ENCODE measurements at places on chromosomes 2 and 18.

GRCh38 chr2:39494784-39495251 is 57.7 kb upstream of the MAP4K3 start:
- peak; percentile 66 for DNase-seq

DNA sequence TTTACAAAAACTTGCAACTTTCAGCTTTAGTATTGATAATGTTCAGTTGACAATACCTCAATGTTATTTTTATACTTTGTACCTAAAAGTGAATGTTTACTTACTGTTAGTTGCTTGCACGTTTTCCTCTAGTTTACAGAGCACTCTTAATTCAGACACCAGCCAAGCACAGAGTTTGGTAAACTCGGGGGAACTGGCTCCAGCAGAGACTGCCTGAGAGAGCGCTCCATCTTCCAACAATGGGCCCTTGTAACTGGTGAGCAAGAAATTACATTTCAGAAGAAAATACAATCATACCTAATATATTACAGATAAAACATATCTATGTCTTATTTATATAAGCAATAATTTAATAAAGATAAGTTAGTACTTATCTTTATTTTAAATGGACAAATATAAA is 3.7 kb downstream of the FAM98A start:
- no peak for DNase-seq

- DNase-seq = no peak
Measured at GRCh38 chr18:45556222-45556621, 59.1 kb upstream of the SLC14A2 start.

DNA sequence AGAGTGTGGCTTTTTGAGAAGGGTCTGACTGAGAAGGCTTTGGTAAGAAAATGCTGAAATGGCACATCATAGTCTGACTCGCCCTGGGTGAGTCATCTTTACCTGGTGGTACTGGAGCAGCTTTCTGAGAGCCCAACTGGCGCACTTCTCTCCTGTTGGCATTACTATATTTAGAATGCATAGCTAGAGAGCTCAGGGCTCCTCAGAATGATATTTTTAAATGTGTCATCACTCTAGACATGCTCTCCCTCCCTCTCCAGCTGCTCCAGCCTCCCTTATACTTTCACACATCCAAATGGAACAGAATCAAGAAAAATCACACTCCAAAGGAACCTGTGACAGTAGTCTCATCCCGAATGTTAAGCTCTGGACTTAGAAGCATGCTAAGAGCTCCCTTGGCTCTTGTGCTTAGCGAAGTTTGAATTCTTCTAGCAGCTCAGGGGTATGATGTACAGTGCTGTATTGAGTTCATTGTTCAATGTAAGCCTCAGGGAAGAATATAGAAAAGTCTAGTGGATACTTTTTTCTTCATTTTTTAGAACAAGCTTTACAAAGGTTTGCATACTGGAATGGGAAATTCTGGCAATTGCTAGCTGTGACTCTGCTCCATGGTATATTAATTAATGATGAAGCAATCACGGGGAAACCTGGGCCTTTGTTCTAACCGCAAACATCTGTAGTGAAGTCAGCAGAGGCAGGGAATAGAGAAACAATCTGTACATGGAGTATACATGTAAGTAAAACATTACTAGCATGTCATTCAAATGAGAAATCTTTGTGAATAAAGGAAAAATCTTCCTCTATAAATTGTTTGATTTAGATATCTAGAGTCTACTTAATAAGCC is 751.2 kb upstream of the NRXN1 start:
- DNase-seq = no peak

DNA sequence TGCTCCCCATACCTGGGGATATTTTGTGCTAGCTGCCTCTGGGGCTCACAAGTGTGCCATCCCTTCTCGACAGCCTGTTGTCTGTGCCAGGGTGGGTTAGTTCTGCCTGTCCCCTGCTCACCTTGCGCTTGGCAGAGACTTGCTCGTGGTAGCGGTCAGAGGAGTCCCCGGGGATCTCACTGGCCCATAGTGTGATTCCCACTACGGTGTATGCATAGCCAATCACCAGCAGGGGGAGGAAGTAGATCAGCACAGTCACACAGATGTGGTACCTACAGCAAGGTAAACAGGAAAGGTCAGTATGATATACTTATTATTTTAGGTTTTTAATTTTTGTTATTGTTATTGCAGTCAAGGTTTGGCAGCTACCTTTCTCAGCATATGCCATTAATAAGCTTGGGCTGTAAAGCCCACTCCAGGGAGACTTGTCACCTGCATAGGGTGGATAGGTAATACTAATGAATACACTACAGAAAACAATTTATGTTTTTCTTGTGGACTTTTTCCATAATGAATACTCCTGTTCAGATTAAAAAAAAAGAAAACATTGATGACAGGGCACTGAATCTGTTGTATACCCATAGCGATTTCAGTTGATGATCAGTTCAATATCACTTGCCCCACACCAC is 95.2 kb downstream of the POLE4 start:
- DNase-seq = peak; percentile 47

DNA sequence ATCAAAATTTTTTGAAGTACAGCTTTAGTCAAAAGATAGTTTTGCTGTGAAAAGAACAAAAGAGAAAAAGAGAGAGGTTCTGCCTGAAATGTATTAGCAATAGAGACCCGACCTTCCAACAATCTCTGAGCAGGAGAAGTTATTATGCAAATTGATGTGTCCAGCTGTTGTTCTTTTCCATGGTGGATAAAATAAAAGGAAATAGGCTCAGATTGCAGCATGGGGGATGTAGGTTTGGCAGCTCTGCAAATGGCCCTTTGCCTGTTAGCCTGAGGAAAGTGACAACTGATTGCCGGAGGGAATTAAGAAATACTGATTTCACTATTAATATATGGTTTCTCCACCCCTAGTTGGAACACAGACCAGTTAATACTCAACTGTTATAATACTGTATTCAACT is 1283.2 kb upstream of the NXPH2 start:
- DNase-seq = no peak

DNA sequence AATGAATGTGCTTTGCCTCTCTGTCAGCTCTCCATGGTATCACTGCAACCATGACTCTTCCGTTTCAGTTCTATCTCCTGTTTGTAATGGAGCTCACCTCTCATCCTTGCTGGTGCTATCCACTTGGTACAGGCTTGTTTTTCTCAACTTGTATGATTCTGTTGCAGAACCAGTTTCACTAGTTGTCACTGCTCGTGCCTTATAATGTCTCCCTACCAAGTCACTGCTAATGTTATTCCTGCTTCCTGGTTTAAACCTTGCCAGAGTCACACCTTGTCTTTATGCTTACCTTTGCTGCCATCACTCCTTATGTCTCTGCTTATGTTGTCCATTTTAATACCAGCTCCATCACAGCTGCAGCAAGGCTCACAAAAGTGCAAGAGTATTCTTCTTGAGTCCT is 1191.0 kb upstream of the LRRTM1 start:
- DNase-seq = no peak

GRCh38 chr2:241003830-241004564 is 5.6 kb downstream of the SNED1 start:
- DNase-seq = no peak

DNA sequence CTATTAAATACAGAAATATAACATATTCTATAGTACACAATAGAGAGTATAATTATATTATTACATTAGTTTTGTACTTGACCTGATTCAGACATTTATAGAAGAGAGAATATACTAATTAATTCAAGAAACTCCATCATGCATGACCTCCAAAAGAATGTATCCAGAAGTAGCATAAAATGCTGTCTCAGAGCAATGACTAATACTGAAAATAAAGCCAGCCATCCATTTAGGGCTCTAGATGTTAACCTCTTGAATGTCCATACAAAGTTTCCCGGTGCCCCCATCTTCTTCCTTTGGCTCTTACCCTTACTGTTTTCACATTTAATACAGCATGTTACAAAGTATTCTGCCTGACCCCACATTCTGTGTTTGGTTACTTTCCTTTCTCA is 102.0 kb downstream of the ARHGAP15 start:
- DNase-seq = no peak

DNA sequence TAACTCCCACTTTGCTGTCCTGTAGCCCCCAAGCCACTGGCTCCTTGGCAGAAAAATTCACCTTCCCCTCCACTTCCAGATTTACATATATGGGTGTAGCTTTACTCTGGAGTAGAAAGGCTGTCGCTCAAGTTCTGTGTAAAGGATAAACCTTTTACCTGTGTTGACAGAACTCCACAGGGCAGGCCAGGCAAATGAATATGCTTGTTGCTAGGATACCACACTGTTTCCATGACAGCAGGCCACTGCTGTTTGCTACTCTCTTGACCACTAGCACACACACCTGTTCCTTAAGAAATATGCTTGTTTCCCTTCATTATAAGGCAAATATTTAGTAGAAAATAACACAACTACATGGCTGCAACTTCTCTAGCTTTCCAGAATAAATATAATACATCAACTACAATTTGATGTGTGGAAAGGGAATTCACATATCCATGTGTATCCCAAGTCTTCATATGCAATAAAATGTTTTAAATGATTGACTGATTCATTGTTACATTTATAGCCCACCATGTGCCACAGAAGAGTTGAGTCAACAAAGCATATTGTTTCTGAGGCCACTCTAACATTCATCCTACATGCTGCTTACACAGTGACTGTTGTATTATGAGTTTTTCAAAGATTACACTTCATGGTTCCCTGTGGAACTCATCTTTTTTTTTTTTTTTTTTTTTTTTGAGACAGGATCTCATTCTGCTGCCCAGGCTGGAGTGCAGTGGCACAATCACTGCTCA is 56.2 kb upstream of the ROCK1 start:
- DNase-seq = peak; percentile 36

GRCh38 chr2:207142461-207142860 is 23.3 kb downstream of the KLF7 start:
- no peak for DNase-seq

DNA sequence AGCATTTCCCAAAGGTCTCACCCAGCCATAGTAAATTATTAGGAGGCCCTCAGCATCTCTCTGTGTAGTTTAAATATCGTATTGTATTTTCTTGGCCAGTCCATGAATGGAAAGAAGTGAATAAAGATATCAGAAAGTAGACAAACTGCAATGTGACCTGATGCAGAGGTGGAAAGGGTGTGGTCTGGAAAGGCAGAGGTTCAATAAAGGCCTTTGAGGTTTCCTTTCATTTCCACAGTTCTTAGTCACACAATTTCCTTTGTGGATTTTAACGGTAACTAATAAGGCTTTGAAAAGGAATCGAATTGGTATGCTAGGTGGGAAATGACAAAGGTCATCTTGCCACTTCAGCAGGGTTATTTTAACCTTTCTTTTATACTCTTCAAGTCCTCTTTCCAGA is 20.1 kb upstream of the WIPF1 start:
- DNase-seq = no peak

DNA sequence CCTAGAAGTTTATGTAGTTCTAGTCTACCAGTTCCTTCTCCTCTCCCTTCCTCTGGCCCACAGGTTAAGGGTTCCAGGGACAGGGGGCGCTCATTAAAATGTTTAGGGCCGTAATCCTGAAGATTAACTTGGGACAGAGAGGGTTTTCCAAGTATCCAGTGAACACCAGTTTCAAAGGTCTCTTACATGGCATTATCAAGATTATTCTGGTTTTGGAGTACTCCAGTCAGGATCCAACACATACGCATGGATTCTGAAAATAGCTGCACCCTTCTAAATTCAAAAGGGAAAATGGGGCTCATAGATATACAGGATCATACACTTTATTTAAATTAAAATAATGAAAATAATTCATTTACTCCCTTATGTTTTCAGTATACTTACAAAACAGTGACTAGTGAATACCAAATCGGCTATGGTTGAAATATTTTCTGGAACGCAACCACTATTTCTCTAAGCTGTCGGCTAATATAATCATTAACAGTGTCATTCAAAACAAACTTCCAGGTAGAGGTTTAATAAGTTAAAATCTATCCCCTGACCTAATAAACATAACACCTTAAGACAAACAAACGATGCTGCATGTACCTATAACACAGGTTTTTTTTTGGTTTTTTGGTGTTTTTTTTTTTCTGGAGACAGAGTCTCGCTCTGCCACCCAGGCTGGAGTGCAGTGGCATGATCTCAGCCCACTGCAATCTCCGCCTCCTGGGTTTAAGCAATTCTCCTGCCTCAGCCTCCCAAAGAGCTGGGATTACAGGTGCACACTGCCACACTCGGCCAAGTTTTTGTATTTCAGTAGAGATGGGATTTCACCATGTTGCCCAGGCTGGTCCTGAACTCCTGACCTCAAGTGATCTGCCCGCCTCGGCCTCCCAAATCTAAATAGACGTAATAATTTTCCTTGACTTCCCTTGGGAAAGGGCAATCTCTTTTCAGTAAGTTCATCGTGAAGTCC is 44.7 kb downstream of the MGAT4A start:
- no peak for DNase-seq

GRCh38 chr18:42184685-42185477 is 229.8 kb downstream of the PIK3C3 start:
- no peak for DNase-seq

DNA sequence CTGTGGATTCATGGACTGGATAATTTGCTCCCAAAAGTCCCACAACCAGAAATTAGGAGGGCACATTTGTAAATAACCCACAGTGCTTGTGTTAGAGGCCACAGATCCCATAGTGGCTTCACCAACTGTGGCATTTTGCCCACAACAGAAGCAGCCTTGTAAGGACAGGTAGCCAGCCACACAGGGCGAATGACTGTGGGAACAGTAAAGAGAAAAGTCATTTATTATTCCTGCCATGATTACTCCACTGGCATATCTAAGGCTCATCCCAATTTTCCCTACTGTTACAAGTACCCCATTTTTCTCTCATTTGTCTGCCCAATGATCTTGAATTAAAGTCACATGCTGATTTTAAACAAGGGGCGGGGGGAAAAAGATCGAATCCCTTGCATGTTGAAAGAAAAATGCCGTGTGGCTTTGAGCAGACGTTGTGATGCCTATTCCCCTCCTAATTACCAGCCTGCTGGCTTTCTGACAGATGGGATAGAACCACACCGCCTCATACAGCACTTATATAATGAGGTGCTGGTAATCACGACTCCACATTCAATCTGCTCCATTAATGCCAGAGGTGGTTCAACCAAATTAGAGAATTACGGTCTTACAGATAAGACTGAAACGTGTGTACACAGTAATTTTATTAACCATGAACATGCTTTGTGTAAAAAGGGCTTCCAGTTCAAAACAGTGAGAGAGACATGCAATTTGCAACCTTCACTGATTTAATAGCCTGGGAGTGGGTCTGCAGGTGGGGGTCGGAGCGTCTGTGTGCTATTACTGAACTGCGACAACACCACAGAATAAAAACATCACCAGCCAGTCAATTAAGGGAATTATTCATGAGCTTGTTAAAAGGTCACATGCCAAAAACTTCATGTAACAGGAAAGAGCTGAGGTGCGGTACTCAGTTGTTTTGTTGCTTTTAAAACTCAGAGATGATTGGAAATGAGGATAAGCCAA is 196.0 kb downstream of the TMEM163 start:
- no peak for DNase-seq

GRCh38 chr2:114123925-114124324 is 234.0 kb downstream of the ACTR3 start:
- DNase-seq = no peak

GRCh38 chr18:10997885-10998284 is 151.5 kb downstream of the PIEZO2 start:
- no peak for DNase-seq

- no peak for DNase-seq
Measured at GRCh38 chr2:153416071-153416470, 62.5 kb downstream of the RPRM start.

Measured in NAMALWA (cell line).